ENCODE measurements at places on chromosomes 1 and 21.

GRCh38 chr1:151474745-151475144 is 15.5 kb upstream of the POGZ start:
- no peak for DNase-seq

DNA sequence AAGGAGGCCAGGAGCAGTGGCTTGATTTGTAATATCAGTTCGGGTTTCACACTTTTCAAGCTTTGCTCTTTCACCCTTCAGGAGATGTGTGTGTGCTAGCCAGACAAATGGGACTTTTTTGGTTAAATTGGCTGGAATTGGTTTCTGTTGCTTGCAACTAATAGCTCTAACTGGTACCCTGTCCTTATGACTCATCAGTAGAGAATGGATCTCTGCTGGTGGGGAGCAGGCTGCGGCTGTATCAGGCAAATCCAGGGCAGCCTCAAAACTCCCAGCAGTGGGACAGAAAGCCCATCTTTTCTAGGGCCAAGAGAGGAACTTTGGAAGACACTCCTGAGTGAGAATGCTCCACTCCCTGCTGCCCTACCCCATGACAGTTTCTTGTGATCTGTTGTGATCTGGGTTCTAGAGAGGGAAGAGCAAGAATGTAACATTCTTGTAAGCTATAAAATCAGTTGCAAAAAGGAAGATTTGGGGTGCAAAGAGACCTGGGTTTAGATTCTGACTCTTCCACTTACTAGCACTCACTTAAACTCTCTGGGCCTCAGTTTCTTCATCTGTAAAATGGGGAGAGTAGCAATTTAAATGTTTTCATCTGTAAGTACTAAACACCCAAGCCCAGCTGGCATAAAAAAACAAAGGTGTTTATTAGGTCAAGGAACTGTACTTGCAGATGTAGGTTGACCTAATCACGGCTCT is 257.0 kb upstream of the TMEM51 start:
- DNase-seq = no peak

DNA sequence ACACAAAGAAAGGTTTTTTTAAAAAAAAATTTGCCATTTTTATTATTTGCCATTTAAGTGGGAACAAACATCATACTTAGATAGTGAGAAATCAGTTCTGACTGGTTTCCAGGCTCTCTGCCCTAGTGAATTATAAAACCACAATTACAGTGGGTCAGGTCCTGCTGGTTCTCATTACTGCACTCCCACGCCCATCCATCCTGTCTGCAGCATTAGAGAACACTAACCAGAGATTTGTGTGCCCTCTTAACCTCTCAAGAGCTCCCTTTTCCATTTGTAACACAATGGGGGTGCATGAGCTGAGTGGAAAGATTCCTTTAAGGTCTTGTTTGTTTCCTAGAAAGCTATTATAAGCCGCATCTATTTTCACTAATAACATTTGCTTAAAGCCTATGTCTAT is 489.3 kb downstream of the AMY1C start:
- no peak for DNase-seq

DNA sequence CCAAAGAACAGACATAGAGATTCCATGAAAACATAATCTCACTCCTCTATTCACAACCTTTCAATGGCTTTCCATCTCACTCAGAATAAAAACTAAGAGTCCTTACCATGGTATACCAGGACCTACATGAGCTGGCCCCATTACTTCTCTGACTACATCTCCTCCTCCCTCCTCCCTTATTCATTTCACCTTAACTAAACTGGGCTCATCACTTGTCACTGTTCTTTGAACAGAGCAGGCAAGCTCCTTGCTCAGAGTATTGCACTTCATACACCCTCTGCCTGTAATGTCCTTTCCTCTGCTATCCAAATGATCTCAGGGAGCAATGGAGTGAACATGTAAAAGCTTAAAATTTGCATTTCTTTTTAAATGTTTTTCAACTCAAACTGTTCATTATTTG is 142.0 kb downstream of the MRPL39 start:
- no peak for DNase-seq

DNA sequence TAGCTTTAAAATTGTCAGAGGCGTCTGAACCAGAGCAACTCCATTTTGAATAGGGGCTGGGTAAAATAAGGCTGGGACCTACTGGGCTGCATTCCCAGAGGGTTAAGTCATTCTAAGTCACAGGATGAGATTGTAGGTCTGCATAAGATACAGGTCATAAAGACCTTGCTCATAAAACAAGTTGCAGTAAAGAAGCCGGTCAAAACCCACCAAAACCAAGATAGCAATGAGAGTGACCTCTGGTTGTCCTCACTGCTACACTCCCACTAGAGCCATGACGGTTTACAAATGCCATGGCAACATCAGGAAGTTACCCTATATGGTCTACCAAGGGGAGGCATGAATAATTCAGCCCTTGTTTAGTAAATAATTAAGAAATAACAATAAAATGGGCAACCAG is 143.6 kb downstream of the GABPA start:
- no peak for DNase-seq

DNA sequence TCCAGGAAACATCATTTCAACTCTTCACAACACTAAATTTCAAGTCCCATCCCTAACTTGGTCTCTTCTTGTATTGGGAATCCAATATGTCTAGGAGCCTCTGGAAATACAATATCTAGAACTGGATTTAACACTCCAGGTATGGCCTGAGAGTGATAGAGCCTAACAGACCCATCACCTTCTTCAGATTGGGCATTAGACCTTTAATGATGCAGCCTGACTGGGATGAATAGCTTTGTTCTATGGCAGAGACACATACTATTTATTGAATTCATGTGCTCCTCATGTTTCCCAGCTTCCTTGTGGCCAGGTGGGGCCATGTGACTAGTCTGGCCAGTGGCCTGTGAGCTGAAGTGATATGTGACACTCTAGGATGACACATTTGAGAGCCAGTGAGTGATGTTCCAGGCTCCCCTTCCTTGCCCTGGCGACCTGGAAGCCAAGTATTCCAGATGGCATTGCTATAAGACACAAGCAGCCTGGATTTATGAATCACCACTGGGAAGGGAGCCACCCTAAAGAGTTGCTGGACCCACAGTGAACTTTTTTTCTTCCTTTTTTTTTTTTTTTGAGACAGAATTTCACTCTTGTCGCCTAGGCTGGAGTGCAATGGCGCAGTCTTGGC is 31.0 kb upstream of the POU3F1 start:
- DNase-seq = no peak

DNA sequence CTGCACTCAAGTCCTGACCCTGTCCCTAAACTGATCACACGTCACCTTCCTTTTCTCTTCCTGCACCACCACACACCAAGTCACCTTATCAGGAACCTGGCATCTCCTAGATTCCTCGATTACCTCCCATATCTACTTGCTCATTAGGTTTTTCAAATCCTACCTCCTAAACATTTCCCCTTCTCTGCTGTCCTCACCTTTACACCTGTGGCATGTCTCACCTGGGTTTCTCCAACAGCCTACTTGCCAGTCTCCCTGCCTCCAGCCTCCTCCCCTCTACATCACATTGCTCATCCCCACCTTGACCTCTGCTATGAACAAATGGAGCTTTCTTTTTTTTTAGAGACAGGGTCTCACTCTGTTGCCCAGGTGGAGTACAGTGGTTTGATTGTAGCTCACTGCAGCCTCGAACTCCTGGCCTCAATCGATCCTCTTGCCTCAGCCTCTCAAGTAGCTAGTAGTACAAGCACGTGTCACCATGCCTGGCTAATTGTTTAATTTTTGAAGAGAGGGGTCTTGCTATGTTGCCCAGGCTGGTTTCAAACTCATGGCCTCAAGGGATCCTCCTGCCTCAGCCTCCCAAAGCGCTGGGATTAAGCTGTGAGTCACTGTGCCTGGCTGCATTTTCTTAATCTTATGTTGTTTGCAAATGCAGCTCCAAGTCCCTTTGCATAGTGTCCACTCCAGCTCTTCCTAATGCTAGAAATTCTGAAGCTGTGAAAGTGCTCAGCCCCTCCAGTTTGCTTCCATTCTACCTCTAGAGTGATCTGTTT is 6.3 kb downstream of the IGSF9 start:
- DNase-seq = no peak

DNA sequence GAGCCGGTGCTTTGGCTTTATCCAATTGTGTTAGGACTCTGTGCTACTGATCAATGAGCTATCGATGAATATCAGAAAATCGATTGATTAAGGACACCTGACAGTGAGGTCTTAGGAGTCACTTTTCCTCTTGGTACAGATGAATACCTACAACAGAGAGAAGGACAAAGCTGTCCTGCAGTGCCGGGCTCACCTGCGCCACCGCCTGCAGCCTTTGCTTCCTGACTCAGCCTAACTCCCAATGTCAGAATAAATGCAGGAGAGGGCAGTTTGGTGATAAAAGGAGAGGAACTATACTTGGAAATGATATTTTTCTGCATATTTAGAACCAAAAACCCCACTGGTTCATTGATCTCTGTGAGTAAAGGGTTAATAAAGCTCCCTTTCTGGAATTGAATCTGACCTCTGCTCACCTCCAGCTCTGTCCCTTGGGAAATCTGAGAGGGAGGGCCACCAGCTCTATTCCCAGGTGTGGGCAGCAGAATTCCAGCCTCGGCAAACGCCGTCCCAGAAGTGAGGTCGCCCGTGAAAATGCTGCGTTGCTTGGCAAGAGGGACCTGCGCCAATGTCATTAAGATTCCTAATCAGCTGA is 39.3 kb downstream of the POFUT2 start:
- no peak for DNase-seq
